ENCODE measurements at places on chromosomes 2 and 18.

GRCh38 chr18:44588508-44588907 is 92.2 kb upstream of the SETBP1 start:
- no peak for DNase-seq

DNA sequence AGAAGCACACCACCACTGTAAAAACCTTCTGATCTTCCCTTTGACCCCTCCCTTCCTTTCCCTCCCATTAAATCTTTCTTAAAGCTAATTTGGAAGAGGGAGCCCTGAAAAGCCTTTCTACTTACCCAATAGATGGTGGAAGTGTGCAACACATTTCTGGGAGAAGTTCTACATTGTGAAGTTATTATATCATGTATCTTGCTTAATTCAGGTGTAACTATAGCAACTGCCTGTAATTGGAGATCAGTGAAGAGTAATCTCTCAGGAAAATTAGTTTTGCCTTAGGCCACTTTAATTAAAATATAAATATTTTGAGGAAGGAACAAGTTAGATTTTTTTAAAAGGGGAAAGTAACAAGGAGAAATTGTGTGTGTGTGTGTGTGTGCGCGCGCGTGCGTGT is 266.0 kb downstream of the SH3BP4 start:
- DNase-seq: no peak

GRCh38 chr18:49519101-49519971 is 32.3 kb upstream of the C18orf32 start:
- DNase-seq: no peak

GRCh38 chr2:175017618-175018414 is 12.6 kb upstream of the CHN1 start:
- no peak for DNase-seq

DNA sequence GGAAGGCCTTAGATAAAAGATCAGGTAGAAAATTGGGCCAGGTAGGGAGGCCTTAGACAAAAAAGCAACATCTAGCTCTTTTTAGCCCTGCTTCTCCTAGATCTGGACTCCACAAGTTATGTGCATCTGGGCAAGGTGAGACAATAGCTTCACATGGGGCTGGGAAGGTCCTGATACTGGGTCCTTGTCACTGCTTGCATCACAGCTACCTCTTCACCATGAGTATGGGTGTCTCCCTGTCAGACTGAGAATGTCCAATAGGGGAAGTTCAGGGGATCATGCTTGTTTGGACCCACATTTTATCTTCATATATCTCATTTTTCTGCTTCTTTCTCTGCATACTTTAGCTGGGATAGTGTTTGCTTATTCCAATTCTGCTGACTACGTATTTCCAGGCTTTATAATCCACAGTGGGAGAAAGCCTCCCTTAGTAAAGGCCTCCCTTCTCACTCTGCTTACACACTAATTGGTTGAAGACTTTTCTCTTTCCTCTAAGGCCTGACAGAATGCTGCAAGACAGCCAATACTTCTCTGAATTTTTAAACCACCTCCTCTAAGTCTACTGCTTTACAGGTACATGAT is 189.6 kb downstream of the CYRIA start:
- DNase-seq: no peak

DNA sequence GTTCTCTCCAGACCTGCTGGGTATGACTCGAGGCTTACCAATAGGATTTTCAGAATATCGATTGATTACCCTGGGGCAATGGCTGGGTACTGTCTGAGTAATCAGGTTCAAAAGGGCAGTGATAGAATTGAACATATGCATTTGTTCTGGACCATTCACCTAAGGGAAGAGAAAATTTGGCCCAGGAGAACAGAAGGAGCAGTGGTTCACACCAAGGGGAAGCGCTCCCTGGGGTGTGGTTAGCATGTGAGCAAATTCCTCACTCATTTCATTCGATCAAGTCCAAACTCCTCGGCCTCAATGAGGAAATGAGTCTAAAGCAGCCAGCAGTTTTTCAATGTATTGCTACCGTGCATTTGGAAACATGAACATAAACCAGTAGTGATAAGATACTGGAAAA is 55.6 kb downstream of the CYP26B1 start:
- DNase-seq: no peak

DNA sequence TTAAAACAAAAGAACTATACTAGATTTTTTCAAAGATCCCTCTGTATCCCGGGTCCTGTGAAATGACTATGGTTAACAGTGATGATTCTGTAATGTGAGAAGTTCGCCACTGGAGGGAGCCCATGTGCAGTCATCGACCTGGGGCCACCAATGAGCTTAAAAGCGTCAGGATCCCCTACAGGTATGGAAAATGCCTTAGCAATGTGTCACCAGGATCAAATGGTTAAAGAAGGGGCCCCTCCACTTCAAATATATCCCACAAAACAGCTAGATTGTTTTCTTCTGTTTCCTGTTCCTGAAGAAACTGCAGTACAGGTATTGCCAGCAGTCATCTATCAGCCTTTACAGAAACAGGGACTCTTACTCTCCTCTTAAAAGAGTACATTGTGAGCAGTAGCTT is 15.3 kb downstream of the CHRNA1 start:
- no peak for DNase-seq

DNA sequence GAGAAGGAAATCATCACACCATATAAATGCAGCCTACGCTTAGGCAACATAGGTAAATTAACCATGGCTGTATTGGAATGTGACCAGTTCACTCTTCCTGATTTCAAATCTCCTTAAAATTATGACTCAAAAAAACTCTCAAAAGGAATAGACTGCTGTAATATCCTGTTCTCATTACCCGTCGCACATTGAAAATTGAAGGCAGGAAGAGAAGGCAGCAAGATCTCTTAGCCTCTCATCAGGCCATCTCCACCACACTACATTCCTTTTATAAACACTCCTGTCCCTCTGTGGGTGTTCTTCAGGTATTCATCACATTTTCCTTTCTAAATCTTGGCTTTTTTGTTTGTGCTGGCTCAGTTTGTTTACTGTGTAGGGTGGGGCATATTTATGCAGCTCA is 83.2 kb downstream of the PPP1R1C start:
- no peak for DNase-seq
